ENCODE measurements at places on chromosomes 13 and 19. TPM values are rescaled to one million over a fixed set of nuclear protein-coding genes. Genes with fewer than 3 reads are reported as not detected.

Gene LENG9
- total RNA-seq = 3.6 TPM

Gene KLK15
- total RNA-seq = not detected

Gene PALM
- 50.1 TPM for total RNA-seq

Gene PLA2G4C
- total RNA-seq = 4.5 TPM

Gene SPRED3
- total RNA-seq = 6.9 TPM

Data from cardiac atrium fibroblast (primary cell).